ENCODE measurements at places on chromosomes 7 and 10.

DNA sequence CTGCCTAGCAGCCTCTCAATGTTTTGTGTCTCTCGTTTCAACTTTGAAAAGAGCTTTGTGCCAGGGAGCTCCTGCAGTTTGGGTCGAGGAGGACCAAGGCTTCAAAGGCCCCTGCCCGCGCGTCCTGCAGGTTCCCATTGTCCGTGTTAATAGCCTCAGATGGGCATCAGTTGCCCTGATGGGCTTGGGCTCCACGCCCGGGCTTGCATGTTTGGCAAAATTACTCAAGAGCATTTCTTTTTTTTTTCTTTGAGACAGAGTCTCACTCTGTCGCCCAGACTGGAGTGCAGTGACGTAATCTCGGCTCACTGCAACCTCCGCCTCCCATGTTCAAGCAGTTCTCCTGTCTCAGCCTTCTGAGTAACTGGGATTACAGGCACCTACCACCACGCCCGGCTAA lies 636.6 kb downstream of the SDK1 start:
- DNase-seq: no peak

GRCh38 chr10:133113146-133113830 lies 25.6 kb downstream of the ADGRA1 start:
- no peak for DNase-seq

- DNase-seq: no peak
Observed at GRCh38 chr7:69803699-69804516, 205.6 kb downstream of the AUTS2 start.

GRCh38 chr7:135843214-135843613 lies 94.6 kb upstream of the FAM180A start:
- DNase-seq: no peak

DNA sequence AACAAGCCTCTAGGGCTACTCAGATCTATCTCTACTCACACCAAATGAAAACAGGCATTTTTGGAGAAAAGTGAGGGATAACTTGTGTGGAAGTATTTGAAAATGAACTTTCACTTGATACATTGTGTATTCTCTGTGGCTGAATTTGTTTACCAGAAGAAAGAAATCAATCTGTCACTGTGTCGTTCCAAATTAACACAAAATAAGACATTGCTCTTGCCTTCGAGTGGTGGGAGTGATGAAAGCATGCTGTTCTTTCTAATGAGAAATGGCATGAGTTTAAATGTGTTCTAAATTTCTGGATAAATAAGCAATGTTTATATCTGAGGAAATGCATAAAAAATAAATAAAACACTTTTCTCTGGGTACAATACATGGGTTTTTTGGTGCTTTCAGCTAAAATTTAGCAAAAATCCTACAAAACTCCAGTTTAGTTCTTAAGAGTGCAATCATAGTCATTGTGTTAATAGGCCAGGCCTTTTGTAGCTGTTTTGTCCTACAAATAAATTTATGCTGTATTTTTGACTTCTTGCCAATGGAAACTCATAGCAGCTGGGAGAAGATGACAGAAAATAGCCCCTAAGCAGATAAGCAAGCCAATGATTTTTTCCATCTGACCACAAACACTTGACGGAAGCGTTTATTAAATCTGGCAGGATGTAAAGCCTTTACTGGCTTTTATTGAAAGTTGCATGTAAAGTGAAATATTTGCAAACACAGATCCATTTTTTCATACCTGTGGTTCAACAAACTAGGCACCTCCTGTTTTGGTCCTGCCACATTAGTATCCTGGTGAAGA lies 1064.1 kb upstream of the GHITM start:
- DNase-seq: no peak

GRCh38 chr7:101882005-101882421 lies 64.6 kb downstream of the CUX1 start:
- DNase-seq: no peak

GRCh38 chr10:119973281-119973680 lies 80.8 kb downstream of the SEC23IP start:
- DNase-seq: no peak

DNA sequence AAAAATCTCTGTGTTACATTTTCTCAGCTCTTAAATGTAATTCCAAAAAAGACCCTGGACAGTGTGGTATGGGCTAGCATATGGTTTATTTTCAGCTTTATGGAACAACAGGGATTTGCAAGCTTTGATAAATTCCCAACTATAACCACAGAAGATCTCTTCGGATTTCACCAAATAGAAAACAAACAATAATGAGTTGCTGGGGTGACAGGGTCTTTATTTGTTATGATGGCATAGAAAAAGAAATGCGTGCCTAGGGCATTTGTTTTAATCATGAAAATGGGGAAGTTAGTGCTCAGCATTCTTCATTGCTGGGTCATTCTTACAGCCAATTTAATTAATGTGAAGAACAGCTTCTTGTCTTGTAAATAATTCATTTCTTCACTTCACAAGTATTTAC lies 139.0 kb downstream of the LRRN3 start:
- no peak for DNase-seq

DNA sequence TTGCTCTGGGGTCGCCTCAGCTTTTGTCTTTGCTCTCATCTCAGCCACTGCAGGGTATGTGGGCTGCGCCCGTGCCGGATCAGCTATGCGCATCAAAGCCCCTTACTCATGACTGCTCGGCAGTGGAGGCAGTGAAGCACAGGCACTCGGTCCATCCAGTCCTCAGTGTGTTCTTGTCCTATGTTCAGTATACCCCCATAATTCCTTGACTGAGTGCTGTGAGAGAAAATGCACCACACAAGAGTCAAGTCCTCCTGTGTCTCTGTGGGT lies 27.4 kb downstream of the EPDR1 start:
- no peak for DNase-seq

DNA sequence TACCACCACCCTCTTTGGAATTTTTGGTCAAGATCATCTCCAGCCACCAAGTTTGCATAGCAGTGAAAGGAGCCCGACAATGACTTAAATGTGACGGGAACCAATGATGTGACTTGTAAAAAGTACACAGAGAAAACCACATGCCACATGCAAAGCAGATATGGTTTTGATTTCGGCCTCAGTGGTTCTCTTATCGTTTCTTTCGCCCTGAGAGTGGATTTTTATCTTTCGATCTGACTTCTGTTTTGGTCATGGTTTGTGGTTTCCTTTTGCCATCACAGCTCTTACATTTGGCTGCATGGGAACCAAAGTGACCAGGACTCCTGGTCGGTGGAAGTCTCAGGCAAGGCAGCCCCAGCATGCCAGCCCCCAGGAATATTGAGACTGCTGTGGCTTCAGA lies 31.5 kb downstream of the TCF7L2 start:
- DNase-seq: no peak

GRCh38 chr10:30935078-30935477 lies 96.6 kb downstream of the ZNF438 start:
- DNase-seq: no peak

DNA sequence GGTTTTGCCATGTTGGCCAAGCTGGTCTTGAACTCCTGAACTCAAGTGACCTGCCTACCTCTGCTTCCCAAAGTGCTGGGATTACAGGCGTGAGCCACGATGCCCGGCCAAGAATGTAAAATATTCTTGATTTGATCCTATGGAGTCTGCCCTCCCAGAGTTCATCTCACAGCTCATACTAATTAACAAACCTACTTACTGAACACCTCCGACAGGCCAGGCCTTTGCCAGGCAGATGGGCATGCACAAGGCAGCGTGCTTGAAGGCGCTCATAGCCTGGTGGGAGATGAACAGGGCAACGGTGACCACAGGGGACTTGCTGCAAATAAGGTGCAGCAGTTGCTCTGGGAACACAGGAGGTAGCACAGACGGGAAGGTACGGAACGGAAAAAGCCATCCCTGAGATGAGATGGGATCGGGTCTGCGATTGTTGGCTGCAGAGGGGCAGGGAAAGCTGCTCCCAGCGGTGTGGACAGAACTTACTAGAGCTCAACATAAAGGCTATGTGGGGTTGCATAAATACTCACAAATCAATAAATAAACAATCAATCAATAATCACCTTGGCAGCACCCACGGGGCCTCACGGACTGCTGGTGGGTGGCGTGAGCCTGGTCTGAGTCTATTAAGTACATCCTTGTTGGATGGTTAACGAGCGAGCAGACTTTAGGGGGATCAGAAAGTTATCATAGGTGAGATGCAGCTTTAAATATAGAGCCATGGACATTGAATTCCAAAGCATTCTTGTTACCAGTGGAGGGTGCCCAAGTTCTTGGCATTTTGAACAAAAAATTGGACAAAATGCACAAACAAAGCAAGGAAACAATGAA lies 4.7 kb downstream of the ACBD7 start:
- no peak for DNase-seq

DNA sequence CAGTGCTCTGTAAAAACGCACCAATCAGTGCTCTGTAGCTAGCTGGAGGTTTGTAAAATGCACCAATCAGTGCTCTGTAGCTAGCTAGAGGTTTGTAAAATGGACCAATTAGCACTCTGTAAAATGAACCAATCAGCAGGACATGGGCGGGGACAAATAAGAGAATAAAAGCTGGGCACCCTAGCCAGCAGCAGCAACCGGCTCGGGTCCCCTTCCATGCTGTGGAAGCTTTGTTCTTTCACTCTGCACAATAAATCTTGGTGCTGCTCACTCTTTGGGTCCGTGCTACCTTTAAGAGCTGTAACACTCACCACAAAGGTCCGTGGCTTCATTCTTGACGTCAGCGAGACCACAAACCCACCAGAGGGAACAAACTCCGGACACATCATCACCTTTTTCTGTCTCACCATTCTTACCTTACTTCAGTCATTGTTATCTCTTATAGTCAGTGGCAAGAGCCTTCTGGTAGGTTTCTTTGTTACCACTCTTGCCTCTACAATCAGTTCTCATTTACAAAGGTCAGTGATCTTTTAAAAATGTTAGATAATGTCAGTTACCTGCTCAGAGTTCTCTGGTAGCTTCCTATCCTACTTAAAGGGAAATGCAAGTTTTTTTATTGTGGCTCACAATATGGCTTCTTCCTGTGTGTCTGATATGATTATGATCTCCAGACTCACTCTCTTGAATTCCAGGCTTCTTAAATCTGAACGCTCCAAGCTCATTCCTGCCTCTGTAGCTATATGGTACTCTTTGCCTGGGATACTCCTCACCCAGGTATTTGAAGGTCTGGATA lies 4.5 kb downstream of the STAM start:
- DNase-seq: no peak

DNA sequence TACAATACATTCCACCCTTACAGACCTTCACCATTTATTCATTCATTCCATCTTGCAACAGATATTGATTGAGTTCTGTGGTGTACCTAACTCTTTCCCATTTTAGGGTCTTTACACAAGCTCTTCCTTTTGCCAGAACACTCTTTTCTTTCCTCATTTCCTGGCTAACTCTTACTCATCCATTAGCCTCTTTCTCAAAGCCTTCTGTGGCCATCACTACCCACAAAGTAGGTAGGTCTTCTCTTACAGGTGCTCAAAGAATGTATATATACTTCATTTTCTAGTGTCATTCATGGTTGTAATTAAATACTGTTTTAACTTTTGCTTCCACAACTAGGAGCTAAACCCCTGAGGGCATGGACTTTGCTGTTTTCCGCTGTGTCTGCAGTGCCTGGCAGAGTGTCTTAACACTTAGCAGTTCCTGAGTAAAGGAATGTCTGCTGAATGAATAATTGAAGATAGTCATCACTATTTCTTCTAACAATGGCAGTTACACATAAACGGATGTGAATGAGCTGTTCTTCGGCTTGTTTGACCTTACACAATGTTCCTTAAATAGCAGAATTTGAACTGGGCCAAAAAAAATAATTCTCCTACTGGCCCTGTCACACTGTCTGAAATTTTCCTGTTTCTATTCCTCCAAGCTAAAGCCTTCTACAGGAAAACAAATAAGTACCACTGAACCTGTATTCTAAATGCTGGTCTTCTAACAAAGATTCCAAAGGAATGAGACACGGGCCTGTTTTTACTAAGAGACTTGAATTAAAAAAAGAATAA lies 15.1 kb downstream of the BCAP29 start:
- no peak for DNase-seq

DNA sequence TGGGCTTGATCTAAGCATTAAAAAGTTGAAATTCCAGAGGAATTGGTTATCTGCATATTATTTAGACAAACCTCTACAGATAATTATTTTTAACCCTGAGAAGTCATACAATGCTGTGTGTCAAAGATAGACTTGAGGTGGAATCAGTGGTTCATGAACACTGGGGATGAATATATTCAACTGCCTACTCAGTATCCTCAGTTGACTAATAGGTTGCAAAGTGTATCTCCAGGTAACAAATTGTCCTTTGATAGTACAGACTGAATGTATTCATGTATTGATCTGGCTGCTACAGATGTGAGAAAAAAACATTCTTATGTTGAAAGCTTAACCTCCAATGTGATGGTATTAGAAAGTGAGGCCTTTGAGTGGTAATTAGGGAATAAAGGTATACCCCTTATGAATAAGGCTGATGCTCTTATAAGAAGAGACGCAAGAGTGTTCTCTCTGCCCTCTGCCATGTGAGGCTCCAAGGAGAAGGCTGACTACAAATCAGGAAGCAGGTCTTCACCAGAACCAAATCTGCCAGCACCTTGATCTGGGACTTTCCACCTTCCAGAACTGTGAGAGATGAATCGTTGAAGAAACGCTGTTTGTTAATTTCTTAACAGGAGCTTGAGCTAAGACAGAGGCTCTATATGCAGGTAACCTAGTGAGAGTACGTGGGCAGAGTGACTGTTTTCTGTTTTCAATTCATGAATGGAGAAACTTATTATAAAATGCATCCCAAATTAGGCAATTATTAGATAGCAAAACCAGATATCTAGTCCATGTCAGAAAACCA lies 7.5 kb downstream of the MRPL32 start:
- DNase-seq: no peak

DNA sequence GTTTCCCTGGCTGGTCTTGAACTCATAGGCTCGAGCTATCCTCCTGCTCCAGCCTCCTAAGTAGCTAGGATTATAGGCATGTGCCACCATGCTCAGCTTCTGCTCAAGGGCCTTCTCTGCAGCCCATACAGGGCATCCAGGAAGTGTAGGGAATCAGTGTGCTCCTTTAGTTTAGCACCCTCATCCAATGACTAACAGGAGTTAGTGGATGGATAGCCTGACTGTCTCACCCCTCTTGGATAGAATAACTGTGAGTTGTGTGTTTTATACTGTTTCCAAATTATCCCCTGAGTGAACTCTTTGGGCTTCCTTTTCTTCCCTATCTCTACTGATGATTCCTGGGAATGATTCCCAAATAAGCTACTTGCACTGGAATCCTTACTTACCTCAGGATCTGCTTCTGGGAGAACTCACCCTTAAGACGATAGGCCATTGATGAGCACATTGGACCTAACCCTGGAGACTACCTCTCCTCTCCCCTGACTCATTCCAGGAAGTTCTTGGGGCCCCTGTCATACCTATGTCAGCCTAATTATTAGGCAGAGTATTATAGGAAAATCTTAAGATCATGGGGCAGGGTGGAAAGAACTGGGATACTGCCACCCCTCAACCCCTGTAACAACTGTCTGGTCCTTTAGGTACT lies 18.5 kb downstream of the STRIP2 start:
- no peak for DNase-seq

All from left forelimb (tissue), 1 donor.